ENCODE measurements at places on chromosomes 3 and 15. TPM values are rescaled to one million over a fixed set of nuclear protein-coding genes. Genes with fewer than 3 reads are reported as not detected.
A peak's percentile ranks its signal among the peaks of the same experiment; 100 is the strongest.

DNA sequence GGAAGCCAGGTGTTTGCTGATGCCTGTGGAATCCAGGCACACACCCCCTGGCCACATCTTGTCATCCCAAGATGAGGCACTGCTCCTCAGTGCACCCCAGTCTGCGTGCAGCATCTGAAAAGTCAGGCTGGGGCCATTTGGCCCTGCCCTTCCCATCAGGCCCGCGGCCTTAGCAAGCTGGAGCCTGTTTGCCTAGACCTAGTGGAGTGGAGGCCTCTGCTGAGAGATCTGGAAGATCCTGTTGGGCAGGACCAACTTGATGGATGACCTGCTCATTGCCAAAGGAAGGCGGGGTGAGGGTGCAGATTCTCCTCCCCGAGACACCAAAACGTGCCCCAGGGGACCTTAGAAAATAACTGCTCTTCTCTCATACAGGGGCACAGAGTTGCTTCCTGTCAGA lies 220.2 kb downstream of the SHQ1 start:
- no peak for DNase-seq

The GXYLT2 gene
- total RNA-seq: 2.4 TPM

DNA sequence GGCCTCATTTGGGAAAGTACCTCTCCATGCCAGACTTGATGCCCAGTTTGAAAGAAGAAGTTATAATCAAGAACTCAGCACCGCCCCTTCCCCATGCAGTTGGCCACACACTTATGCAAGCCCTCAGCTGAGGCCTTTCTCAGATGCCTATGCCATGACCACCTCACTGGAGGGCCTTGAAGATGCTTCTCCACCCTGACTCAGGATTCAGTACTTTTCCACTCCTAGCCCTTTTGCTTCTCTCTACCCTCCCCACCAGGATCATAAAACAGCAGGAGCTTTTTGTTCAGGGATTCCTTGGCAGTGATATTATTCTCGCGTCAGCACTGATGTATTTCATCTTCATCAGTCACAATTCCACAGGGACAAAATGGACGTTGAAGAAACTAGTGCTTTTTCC lies 313.5 kb downstream of the PYDC2 start:
- DNase-seq: no peak

- peak; percentile 2 for DNase-seq
These were observed 227.3 kb downstream of the SNRPN start for GRCh38 chr15:25182098-25182478.

DNA sequence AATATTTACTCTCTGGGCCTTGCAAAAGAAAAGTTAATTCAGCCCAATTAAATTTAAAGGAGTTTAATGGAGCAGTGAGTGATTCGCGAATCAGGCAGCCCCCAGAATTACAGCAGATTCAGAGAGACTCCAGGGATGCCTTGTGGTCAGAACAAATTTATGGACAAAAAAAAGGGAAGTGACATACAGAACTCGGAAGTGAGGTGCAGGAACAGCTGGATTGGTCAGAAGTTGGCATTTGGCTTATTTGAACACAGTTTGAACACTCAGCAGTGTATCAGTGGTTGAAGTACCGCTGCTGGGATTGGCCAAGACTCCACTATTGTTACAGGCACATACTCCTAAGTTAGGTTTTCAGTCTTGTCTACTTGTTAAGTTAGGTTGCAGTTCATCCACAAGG lies 145.0 kb upstream of the GAP43 start:
- no peak for DNase-seq

The FANCD2OS gene
- total RNA-seq: not detected

GRCh38 chr15:40921949-40922607 lies 7.1 kb upstream of the DLL4 start:
- DNase-seq: no peak

DNA sequence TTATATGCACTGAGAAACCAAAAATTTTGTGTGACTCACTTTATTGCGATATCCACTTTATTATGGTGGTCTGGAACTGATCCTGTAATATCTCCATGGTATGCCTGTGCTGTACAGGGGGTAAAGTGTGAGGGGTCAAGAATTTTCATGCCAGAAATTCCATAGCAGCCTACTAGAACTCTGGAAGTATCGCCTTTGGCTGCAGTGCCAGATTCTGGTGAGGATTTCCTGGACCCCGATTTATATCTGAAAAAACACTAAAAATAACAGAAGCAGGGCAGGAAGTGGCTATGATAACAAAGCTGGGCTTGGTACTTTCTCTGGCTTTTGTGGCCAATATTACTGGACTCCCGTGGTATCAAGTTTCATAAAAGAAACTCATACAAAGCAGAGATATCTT lies 36.4 kb downstream of the CCDC80 start:
- DNase-seq: no peak

- DNase-seq: no peak
These were observed 23.5 kb upstream of the RFTN1 start for GRCh38 chr3:16536996-16537395.

GRCh38 chr3:111584744-111585143 lies 10.4 kb downstream of the ZBED2 start:
- no peak for DNase-seq

The CD200 gene
- 2.1 TPM for total RNA-seq

GRCh38 chr15:66045542-66045941 lies 176.3 kb downstream of the RAB11A start:
- DNase-seq: no peak

GRCh38 chr15:99474909-99475753 lies 90.7 kb upstream of the MEF2A start:
- no peak for DNase-seq

DNA sequence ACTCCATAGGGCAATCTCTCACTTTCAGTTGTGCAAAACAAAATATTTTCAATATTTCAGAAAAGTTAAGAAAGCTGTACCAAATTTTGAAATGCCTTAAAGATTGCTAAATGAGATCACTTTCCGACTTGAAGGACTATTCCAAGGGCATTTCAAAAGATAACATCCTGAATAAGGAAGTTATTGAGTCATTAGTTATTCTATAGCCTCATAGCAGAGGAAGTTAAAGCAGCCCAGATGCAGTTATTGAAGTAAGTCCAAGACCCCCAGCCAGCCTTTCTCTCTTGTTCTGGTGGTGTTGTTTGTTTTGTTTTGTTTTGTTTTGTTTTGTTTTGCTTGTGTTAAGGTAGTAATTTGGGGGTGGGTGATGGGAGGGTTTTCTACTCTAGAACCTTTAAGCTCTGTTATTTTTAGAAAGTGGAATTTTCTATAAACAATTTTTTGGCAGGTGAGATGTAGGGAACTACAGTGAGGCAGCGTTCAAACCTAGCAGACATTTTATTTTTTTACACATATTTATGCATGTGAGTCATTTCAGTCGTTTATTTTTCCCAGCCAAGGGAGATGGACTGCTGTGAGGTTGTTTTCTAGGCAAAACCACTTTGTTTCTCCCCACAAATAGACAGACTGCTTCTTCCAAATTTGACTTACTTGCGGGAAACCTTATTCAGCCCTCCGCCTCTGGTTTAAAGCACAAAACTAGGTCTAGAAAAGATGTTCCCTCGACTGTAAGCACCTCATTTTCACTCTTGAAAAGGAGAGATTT lies 216.3 kb upstream of the ARPP21 start:
- no peak for DNase-seq

DNA sequence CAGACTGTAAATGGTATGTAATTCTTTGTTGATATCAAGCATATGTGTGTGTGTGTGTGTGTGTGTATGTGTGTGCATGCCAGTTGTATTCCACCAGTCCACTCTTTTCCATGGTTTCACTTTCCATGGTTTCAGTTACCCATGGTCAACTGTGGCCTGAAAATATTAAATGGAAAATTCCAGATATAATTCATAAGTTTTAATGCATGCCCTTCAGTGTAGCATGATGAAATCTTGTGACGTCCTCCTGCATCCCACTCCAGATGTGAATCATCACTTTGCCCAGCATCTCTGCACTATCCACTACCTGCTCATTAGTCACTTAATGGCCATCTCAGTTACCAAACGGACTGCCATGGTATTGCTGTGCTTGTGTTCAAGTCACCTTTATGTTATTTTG lies 215.9 kb downstream of the GBE1 start:
- DNase-seq: no peak

DNA sequence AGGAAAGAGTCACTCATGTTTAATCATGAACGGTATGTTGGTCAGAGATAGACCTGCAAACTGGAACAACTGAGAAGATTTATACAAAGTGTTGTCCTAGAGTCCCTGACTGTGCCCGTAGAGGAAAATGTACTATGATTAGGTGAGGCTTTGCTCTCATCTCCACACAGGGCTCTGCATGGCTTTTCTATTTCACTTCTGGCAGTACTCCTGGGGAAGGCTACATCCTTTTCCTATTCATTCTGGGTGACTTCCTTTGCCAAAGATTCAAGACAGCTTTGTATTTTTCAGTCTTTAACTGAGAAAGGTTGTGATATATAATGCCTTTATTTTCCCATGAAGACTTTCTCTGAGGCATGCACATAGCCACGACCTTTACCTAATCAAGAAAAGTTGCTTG lies 414.7 kb downstream of the ZBTB20 start:
- no peak for DNase-seq

The CP gene
- total RNA-seq: 2.0 TPM

DNA sequence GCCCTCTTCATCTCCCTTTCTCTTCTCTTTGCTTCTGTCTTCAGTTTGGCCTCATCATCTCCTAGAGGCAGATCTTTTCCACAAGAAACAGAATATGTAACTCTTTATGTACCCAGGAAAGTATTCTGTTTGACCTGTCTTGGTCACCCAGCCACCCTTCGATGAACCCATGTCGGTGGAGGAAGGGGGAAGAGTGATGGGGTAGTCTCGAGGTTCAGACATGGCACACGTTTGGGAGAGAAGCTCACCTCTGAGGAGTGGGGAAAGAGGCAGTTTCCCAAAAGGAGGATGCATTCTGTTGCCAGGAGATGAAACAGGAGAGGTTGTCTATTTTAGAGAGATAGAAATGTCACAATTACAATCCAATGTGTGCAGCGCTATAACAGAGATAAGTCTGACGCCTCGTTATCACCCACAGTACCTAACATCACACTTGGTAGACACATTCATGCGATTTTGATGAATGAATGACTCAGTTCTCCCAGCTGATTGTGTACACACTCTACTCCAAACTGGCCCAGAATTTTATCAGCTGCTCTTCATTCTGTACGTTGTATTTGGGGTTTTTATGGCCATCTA lies 722 bp upstream of the CCDC50 start:
- DNase-seq: no peak

DNA sequence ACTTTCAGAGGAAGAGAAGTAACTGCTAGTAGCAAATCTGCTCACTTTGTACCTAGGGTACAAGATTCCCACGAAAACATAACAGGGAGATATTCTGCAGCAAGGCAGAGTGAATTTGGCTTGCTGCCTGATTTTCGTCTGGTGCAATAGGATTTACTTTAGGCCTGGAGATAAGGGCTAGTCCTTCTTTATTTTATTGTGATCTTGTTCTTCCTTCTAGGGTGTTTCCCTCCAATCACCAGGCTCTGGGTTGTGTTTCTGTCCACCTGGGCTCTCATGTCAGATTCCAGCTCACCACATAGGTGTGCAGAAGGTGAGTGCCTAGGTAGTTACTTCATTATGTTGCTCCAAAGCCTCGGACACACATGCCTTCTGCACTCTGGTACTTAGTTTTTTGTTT lies 211.8 kb upstream of the RGMA start:
- no peak for DNase-seq

The LRTM1 gene
- total RNA-seq: not detected

GRCh38 chr15:82058517-82059204 lies 12.8 kb upstream of the MEX3B start:
- no peak for DNase-seq

- no peak for DNase-seq
These were observed 476.0 kb downstream of the OCA2 start for GRCh38 chr15:27623149-27623548.

DNA sequence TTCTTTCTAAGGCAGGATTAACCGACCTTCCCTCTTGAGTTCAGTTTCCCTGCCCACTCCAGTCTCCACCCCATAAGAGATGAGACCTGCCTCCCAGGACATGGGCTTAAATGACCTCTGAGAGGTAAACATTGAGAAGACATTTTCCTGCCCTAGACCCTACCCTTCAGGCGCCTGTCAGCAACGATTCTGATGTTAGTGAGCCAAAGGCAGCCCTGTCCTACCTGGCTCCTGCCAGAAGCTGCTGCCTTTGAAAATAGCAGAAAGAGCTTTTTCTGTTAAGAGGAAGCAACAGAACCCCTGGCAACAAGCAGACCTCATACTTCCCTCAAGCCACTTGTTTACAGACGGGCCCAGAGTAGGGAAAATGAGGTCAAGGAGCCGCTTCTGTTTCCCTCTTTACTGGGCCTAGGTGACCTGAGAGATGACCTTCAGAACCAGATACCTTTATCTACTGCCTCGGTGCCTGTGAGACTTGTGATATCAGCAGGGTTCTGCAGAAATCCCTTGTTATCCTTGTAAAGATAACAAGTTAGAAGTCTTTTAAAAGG lies 52.0 kb downstream of the CD200R1L start:
- no peak for DNase-seq

- no peak for DNase-seq
These were observed 10.6 kb upstream of the GLCE start for GRCh38 chr15:69149803-69150202.

The ACKR2 gene
- 0.87 TPM for total RNA-seq

DNA sequence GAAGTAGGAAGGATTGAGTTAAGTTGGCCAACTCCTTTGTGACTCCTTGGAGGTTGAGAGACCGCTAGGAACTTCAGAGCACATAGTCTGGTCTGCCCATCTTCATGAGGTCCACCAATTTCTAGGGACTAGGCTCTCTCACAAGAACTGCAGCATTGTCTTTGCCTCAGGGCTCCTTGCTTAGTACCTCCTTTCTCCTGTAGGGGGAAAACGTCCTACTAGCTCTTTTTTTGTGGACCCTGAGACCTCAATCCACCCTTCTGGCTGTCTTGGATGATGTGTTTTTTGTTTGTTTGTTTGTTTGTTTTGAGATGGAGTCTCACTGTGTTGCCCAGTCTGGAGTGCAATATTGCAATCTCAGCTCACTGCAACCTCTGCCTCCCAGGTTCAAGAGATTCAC lies 21.6 kb downstream of the REC114 start:
- DNase-seq: no peak

DNA sequence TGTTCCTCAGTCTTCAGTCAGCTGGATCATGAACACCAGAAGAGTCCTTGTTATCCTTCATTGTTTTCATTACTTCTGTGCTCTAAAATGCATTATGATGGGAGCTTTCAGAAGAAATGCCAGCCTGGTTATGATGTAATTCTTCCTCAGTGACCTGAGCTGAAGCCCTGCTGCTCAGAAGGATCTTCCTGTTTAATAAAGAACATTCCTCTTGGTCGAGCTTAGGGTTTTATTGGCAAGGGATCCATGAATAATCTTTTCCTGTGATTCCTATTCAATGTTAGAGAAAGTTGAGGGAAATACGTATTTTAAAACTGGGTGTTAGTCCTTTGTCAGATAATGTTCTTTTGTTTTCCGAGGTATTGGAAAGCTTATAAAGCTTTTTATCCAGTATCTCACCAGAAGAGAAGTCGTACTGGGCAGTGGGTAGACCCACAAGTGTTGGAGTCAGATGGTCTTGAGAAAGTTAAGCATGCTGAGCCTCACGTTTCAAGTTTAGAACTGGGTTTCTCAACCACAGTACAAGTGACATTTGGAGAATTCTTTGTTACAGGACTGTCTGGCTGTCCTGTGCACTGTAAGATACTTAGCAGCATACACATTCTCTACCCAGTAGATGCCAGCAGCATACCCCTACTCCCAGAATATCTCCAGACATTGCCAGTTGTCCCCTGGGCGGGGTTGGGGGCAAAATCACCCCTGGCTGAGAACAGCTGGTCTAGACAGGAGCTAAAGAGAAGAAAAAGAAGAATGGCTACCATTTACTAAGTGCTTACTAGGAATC lies 212.3 kb upstream of the BHLHE40 start:
- no peak for DNase-seq

- DNase-seq: no peak
These were observed 14.7 kb downstream of the THBS1 start for GRCh38 chr15:39595338-39596221.

Data from pancreas (tissue), 10 donors.